Bronchial smooth muscle cell (primary cell): ENCODE measurements at places on chromosomes 7 and 10. TPM values are rescaled to one million over a fixed set of nuclear protein-coding genes. Genes with fewer than 3 reads are reported as not detected.

Gene CAMK2G
- total RNA-seq: 18.0 and 23.8 TPM in 2 replicates

Gene CALY
- total RNA-seq: 0.16 TPM in 1 of 2 replicates, not detected in the other

Gene RPEL1
- under 0.01 TPM in 1 of 2 replicates, not detected in the other for total RNA-seq

Gene GTPBP10
- total RNA-seq: 13.2 and 26.4 TPM in 2 replicates

Gene ST8SIA6
- total RNA-seq: under 0.01 TPM in 1 of 2 replicates, not detected in the other

Gene OR2A25
- not detected in 2 replicates for total RNA-seq

Gene ZP3
- 0.63 and 1.9 TPM in 2 replicates for total RNA-seq

Gene ADAMTS14
- 3.3 and 22.9 TPM in 2 replicates for total RNA-seq

Gene PNLIPRP1
- total RNA-seq: not detected in 2 replicates

Gene CALCR
- total RNA-seq: not detected in 2 replicates

Gene MPLKIP
- total RNA-seq: 4.2 and 13.7 TPM in 2 replicates

Gene STAG3
- 0.32 and 0.69 TPM in 2 replicates for total RNA-seq

Gene SORBS1
- total RNA-seq: 0.09 and 0.16 TPM in 2 replicates

Gene DRGX
- total RNA-seq: not detected in 2 replicates

Gene COL1A2
- total RNA-seq: 4,873 and 6,723 TPM in 2 replicates

Gene SYCE1
- total RNA-seq: under 0.01 TPM in 1 of 2 replicates, not detected in the other

Gene PMPCB
- total RNA-seq: 75.5 and 78.0 TPM in 2 replicates

Gene TFEC
- total RNA-seq: under 0.01 and 0.16 TPM in 2 replicates

Gene FMC1
- total RNA-seq: 13.7 and 18.9 TPM in 2 replicates

Gene CYP3A5
- total RNA-seq: 3.1 and 3.9 TPM in 2 replicates

Gene BCAP29
- 32.8 and 34.5 TPM in 2 replicates for total RNA-seq

Gene IQUB
- total RNA-seq: 0.63 and 0.69 TPM in 2 replicates

Gene UPK3B
- 0.32 TPM in 1 of 2 replicates, not detected in the other for total RNA-seq

Gene HMX3
- total RNA-seq: 0.16 TPM in 1 of 2 replicates, not detected in the other

Gene TMEM130
- 0.69 and 1.3 TPM in 2 replicates for total RNA-seq
